ENCODE measurements at places on chromosomes 12 and 14.

- DNase-seq: no peak
Observed at GRCh38 chr12:101298426-101298825, 18.5 kb downstream of the UTP20 start.

DNA sequence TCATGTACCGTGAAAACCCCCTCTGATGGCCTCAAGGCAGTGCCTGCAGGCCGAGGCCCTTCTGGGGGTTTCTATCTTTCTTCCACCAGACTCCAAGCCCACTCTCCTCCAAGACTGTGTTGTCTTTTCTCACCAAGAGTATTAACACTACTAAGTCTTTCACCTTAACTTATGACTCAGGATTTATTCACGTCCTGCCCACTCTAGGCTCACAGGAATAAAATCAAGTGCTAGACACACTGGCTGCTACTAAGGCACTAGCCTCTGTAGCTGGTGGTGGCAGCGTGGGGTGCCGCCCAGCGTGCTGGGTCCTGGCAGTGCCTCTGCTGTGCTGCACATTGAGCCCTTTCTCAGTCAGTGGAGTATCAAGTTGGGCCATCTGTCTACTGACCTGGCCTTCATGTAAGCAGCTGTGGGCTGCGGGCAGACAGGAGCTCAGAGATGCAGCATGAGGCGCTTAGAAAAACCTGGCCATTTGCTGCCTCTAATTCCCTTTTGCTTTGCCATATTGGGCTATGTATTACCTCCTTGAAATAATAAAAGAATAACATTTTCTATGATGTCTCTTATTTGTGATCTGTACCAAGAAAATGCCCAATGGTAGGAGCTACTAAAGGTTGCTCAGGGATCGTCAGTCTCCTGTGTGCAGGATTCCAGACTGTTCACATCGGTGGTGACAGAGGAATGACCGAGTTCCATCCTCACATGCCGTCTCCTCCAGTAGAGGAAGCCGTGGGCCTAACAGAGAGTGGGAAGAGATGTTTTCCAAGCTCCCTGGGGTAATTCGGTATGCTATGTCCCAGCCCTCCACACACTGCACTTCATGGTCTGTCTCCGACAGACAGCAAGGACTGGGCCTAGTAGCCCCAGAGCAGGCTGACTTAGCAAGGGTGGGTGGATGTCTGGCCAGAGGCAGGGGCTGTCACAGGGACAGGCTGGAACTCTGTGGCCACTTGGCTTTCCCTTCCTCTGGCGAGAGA lies 39.9 kb downstream of the MAX start:
- no peak for DNase-seq

GRCh38 chr12:116416166-116416565 lies 138.7 kb upstream of the MED13L start:
- DNase-seq: no peak

- DNase-seq: peak; percentile 69
Observed at GRCh38 chr12:120710031-120710804, at the start of gene UNC119B. Gene UNC119B, plus strand, starts transcription at chr12:120710458. Its CDS starts 17 bp downstream, at chr12:120710475.

DNA sequence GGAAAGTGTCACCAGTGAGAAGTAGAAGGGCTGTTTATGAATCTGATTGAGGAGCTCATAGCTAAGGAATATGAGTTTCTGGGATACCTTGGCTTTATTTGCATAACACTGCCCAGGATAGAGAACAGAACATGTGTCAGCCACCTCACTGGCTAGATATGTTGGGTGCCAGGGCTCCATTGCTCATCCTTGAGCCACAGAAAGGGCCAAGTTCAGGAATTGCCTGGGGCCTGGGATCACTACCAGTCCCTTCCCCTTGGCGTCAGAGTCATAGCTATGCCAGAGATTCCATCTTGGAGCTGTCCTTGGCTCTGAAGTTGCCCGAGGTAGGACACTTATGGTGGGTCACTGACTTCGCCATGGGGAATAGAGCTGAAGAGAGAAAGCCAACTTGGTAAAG lies 49.0 kb downstream of the IFT43 start:
- DNase-seq: no peak

DNA sequence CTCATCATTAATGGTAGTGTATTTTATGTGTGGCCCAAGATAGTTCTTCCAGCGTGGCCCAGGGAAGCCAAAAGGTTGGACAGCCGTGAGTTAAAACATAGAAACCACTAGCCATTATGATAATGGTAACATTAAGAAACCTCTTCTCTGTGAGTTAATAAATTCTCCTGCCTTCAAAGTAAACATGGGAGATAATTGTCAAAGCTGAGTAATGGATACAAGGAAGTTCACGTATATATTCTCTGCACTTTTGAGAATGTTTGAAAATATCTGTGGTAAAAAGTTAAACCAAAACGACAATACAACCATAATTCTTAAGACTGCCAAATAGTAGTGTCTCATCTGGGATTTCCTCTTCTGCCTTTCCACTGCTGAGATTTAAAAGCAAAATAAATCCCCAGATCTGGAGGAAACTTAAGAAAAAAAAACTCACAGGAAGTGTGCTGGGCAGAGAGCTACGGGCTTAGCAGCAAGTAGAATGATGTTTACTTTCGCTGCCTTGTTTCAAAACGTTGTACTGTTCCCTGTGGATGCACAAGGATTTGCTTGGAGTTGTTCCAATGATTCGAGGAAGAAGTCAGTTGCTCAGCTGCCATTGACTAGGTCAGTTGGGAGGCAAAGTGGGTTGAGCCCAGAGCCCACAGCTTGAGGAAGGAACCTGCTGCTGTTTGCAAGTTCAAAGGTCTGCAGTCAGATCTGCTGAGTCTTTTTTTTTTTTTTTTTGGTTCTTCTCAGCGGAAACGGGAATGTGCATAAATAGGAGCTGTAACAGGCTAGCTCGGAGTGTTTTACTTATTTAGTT lies 1.7 kb downstream of the TPCN1 start:
- DNase-seq: no peak

- DNase-seq: no peak
Observed at GRCh38 chr12:3315201-3315661, 175.8 kb upstream of the PRMT8 start.

DNA sequence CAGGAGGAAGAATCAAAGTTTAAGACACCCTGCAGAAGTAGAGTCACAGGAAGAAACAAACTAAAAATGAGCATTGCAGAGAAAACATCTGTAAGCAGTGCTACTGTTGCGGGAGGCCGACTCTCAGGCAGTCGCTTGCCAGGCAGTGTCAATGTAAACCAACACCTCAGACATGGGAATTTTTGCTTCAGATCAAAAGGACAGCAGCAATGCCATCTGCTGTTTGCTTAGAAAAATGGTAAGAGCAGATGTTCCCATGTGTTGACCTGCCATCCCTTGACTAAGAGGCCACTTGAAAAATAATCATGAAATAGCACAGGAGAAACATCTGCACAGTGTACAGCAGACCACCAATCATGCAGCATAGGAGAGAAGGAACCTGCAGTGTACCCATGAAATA lies 196.6 kb downstream of the SLC25A21 start:
- no peak for DNase-seq

DNA sequence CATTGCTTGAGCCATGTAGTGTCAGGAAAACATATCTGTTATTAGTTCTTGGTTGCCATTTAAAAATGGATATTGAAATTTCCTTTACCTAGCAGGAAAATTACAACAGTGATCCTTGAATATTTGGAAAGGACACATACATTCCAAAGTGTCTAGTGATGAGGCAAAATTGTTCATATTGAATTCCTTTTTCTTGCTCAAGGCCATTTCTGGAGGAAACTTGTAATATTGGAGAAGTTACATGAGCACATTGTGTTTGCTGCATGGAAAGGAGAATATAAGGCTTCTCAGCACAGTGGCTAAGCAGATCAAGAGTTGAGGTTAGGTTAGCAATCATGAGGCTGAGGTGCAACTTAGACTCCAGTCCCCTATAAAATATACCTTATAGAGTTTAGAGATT lies 121.9 kb downstream of the PDE3A start:
- DNase-seq: no peak

- DNase-seq: no peak
Observed at GRCh38 chr12:121295746-121296617, 527 bp downstream of the CAMKK2 start.

DNA sequence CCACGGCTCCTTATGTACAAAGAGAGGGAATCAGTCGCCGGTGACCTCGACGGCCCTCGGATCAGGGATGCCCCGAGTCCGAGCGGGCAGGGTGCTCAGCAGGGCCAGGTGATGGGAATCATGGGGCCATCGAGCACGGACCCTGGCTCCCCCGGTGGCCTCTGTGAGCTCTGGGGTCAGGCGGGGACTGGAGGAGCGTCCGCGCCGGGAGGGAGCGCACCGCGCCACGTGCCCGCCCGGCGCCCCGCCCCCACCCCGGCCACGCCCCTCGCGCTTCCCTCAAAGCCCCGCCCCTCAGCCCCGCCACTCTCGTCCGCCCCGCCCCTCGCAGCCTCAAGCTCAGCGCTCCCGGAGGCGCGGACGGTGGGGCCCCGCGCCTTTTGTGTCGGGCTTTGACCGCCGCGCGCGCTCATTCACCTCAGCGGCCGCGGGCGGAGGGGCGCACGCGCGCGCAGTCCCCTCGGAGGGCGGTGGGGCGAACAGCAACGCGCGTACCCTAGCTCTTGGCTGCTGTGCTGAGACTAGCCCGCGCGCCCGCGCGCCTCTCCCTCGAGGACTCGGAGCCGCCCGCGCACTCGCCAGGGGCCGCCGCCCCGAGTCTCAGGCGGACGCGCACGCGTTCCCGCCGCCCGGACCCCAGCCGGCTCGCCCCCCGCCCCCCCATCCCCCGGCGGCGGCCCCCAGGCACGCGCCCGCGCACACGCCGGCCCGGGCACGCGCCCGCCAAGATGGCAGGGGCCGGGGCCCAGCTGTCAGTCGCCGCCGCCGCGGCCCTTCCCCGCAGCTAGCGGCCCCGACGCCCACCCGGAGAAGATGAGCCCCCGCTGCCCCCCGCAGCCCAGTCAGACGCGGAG lies 93.9 kb upstream of the EVL start:
- peak; percentile 79 for DNase-seq

DNA sequence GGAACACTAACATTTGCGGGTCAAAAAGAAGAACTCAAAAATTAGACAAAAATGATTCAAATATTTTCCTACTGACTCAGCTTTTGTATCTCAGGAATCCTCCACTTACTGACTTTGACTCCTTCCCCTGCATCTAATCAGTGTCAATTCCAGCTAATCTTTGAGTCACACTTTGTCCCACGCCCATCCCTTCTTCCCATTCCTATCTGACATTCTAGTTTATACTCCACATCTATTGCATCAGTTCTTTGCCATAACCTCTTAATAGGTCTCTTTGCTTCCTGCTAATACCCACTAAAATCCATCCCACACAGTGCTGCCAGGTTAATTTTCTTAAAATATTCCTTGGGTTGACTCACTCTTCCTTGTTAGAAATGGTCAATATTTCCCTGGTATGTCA lies 19.1 kb downstream of the BBS10 start:
- DNase-seq: no peak

GRCh38 chr14:73260574-73260973 lies 23.3 kb downstream of the PAPLN start:
- no peak for DNase-seq

DNA sequence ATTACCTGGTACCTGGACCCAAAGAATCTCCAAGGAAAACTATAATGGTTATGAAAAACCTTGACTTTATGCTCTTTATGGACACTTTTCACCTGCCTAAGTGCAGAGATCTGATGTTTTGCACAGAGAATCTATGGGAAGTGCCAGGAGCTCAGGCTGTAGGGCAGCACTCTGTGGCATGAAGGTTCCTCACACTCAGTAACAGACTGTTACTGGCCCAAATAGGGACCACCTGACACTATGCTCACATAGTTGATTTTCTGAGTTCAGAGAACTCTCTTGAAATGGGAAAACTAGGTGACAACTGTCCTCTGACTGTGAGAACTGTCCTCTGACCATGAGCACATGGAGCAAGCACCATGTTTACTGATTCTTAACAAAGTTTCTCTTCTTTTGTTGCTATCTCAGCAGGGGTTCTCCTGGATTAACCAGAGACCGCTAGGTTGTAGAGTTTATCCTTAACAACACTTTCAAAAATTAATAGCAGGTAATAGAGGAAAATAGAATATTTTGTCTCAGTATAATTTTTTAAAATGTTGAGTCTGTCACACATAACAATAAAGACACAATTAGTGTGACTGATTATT lies 101.6 kb downstream of the STXBP6 start:
- no peak for DNase-seq

GRCh38 chr12:109464642-109465351 lies 12.3 kb downstream of the KCTD10 start:
- DNase-seq: no peak

- DNase-seq: no peak
Observed at GRCh38 chr12:16020031-16020430, 108.9 kb downstream of the DERA start.

- DNase-seq: no peak
Observed at GRCh38 chr12:115973968-115974724, 303.3 kb downstream of the MED13L start.

- DNase-seq: no peak
Observed at GRCh38 chr14:74155749-74156148, 71.0 kb downstream of the LIN52 start.

DNA sequence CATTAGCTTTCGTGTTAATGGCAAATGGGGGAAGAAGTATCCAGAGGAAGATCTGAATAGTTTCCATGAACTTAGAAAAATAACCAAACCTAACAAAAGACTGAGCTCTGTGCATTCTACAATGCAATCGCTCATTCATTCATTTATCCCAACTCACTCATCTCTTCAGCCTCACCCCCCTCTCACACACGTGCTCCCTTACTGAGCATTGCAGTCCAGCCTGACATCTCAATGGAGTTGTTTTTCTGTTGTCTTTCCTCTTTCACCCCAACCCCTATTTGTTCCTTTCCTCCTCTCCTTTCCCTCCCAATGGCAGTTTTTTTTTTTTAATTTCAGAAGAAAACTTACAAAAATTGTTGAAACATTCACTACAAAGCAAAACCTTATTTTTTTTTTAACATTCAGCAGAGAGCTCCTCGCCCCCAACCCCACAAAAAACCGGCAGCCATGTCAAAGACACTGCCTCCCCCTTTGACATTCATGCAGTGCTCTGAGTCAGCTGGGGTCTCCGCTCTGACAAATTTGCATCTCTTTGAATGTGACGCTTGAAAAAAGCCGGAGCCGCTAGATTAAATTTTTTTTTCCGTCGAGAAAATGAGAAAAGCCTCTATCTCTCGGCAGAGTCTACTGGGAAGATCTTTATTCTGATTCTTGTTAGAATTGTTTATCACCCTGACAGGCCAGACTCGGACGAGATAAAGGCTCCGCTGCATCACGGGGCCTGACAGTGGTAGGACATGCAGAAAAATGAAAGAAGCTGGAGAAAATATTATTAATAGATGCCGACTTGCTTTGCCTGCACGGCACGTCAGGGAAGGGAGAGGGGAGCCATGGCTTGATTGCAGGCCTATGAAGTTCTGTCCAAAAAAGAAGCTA lies 775.6 kb downstream of the VRK1 start:
- no peak for DNase-seq

DNA sequence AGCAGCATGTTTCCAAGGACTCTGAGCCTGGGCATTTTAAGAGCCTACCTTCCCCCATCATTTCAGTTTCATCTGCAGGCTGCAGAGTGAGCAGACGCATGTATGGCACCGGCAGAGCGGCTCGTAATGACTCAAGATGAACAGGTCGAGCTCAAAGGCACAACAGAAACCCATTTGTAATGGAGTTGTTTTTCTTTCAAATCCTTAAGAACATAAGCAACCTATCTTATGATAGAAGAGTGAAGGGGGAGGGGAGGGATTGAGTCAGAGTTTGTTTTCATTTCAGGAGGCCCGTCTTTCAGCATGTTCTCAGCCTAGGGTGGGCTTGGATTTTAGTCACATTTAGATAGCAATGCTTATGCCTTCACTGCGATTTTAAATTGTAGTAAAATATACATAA lies 54.9 kb upstream of the CISTR start:
- no peak for DNase-seq
